ENCODE measurements at places on chromosomes 1 and 21. TPM values are rescaled to one million over a fixed set of nuclear protein-coding genes. Genes with fewer than 3 reads are reported as not detected.

The RRAGC gene
- total RNA-seq = 22.4 TPM

The PIK3R3 gene
- total RNA-seq = 33.5 TPM

The COL8A2 gene
- 1.1 TPM for total RNA-seq

The DIO1 gene
- not detected for total RNA-seq

The PRR9 gene
- total RNA-seq = not detected

The KPRP gene
- not detected for total RNA-seq

The PRPF38A gene
- total RNA-seq = 15.0 TPM

The S100A5 gene
- not detected for total RNA-seq

The ASH1L gene
- total RNA-seq = 16.5 TPM

The SLAMF9 gene
- total RNA-seq = not detected
